ENCODE measurements at places on chromosomes 1 and 21.

DNA sequence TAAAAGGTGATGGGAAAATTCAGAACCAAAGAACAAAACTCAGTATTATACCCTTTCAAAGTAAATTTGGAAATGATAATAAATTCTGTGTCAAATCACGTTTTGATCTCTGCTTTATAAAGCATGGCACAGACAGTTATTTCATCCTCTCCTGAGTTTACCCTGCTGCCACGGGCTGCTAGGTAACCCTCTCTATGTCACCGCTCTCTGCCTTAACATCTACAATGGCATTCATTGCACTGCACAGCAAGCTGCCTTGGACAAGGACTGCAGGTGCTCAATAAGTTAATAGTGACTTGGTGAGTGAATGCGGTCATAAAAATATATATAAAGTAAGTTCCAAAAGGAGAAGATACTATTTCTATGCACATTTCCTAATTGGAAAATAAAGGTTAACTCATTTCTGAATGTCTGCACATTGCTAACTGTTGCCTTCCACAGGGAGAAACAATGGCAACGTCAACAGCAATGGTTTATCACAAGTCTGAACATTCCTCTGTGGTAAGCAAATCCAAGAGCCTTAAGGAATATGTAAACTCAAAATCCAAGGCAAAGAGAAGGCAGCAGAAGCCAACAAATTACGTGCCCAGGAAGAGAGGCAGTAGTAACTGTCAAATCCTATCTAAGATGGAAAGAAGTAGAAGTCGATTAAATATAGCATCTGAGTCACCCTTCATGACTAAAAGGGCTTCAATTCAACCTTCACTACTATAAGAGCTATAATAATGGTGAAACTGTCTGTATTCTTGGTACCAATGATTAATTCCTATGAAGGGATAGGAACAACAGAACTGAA, 19.4 kb downstream of the FYB2 start:
- DNase-seq = no peak

DNA sequence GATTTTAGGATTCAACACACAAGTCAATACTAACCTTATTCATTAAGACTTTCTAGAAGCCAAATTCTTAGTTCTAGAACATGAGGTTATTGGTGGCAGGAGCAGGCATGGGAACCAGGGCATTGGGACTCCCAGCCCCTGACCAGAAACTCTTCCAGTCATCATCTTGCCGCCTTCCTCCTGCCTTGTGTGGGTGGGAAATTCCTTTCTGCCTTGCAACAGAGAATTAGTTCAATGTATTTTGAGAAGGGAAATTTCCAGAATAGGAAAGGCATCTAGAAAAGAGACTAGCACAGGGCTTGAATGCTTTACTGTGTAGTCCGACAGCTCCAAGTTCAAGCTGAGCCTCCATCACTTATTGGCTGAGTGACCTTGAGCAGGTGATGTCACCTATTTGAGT, 8.7 kb downstream of the GRHL3 start:
- DNase-seq = no peak

- no peak for DNase-seq
These were observed 17.5 kb upstream of the LEFTY1 start for GRCh38 chr1:225906467-225906866.

- no peak for DNase-seq
These were observed 50.8 kb upstream of the FASLG start for GRCh38 chr1:172608098-172608601.

Data from endothelial cell of umbilical vein (primary cell).